ENCODE measurements at places on chromosomes 5 and 9.
A peak's percentile ranks its signal among the peaks of the same experiment; 100 is the strongest.

DNA sequence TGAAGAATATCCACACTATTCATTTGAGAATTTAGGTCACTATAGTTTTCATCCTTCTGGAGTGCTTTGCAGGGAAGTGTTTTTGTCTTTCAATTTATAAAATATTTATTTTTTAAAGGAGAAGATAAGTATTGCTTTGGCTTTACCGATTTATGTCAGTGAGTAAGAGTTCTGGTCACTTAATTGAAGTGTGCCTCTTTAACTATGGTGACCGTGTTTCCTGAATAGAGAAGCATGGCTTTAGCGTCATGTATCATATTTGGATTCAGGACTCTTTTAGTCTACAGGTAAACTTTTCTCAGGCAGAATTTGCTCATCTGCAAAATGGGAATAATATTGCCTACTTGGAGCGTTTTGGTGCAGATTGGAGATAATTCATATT is 902 bp downstream of the BDP1 start:
- no peak for DNase-seq

DNA sequence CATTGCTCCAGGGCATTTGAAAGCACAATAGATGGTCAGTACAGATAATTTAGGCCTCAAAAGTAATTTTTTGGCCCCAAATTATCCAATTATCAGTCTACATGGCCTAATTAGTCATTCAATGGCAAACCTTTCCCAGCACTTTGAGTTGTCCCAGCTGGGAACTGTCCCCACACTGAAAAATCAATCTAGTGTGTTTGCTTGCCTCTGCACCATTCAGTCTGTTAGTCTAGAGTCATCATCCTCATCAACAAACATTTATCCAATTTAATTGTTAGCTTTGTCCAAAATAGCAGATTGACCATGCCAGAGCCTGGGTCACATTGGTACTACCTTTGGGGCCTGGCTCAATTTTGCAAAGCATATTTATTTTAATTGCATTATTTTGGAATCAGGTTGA is 13.9 kb downstream of the NR4A3 start:
- DNase-seq = no peak

GRCh38 chr9:72891043-72891442 is 61.8 kb downstream of the ALDH1A1 start:
- DNase-seq = no peak

- no peak for DNase-seq
Observed at GRCh38 chr9:131034268-131034667, 25.3 kb downstream of the LAMC3 start.

DNA sequence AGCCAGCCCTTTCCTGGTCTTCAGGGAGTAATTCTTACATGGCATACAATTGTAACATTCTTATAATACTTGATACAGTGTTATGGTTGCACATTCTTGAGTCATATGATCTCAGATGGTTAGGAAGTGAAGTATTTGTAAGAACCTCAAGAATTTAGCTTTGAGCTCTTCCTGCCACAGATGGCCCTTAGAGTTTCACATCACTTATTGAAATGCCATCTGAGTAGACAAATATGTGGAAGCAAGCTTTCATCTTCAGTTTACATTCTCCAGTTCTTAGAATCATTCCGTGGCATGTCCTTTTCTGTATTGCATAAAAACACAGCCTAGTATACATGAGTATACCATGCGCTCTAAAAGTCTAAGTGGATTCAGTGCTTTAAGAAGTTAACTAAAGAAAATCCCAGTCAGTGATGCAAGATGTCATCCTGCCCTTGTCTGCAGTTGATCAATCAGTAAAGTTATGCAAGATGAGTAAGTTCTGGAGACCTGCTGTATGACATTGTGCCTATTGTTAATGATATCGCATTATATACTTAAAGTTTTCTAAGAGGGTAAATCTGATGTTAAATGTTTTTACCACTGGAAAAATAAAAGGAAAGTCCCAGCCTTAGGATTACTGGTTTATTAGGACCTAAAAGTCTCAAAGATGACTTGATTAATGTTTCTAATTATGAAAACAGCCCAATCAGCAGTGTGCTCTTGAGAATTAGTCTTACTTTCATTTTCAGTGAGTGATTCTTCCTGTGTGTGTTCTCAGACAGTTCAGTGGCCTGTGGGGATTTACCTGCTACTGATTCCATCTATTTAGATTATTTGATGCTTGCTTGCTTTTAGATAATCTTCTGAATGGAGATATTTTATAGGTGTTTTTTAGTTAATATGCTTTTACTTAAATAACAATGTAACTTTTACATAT is 29.4 kb downstream of the RHOBTB3 start:
- peak; percentile 15 for DNase-seq

DNA sequence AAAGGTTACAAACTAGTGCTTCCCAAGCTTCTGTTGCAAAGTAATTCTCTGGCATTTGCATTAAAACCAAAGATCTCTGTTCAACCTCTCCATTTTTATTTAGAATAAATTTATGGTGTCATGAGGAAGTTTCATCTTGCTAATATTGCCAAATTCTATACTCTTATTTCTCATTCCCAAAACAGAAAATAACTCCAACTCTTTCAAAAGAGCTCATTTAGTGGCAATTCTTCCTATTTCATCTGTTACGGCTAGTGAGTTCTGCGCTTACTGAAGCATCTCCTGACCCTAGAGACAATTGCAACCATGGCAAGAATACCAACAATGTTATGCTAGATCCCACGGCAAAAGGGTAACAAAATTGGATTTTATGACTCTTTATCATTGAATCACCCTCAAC is 97.0 kb downstream of the HINT1 start:
- no peak for DNase-seq

GRCh38 chr9:134416385-134417015 is 90.2 kb downstream of the RXRA start:
- no peak for DNase-seq

DNA sequence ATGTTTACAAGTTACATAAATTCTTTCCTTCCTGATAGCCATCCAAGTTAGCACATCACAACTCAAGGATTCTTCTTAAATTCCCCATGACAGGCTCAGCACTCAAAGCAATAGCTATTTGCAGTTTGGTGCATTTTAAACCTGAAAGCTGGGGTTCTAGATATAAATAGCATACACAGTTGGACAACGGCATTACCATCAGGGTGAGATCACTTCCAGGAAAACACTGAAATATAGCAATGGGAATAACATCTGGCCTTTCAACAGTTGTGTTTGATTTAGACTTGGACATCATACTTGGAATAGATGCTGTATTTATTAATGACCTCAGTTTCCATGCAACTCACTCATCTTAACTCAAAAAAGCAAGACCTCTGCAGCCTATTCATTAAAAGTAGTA is 24.7 kb upstream of the LECT2 start:
- no peak for DNase-seq

GRCh38 chr5:88870285-88870684 is 12.7 kb downstream of the MEF2C start:
- no peak for DNase-seq

DNA sequence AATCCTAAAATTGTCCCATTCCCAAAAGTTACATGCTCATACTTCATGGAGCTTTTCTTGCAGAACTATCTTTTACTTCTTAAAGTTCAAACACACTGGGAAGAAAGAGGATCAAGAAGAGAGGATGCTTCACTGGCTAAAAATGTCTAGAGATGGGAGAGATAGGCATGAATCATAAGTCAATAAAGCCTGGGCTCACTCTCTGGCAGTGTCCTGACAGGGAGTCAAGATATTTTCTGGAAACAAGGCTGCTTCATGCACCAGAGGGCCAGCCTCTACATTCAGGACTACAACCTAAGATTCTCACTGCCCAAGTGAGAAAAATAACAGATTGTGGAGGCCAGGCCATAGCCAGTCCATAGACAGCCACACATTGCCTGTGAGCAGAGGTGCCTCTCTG is 1358.4 kb downstream of the EFNA5 start:
- DNase-seq = no peak

GRCh38 chr9:12351293-12352044 is 341.7 kb upstream of the TYRP1 start:
- no peak for DNase-seq

- DNase-seq = no peak
Observed at GRCh38 chr9:16571127-16571802, 299.2 kb downstream of the BNC2 start.

- peak; percentile 76 for DNase-seq
Observed at GRCh38 chr5:132437604-132438266, 52.8 kb downstream of the IRF1 start.

- no peak for DNase-seq
Observed at GRCh38 chr9:127885508-127886281, 8.2 kb upstream of the AK1 start.

- DNase-seq = no peak
Observed at GRCh38 chr5:142544946-142545649, 140.8 kb downstream of the FGF1 start.

DNA sequence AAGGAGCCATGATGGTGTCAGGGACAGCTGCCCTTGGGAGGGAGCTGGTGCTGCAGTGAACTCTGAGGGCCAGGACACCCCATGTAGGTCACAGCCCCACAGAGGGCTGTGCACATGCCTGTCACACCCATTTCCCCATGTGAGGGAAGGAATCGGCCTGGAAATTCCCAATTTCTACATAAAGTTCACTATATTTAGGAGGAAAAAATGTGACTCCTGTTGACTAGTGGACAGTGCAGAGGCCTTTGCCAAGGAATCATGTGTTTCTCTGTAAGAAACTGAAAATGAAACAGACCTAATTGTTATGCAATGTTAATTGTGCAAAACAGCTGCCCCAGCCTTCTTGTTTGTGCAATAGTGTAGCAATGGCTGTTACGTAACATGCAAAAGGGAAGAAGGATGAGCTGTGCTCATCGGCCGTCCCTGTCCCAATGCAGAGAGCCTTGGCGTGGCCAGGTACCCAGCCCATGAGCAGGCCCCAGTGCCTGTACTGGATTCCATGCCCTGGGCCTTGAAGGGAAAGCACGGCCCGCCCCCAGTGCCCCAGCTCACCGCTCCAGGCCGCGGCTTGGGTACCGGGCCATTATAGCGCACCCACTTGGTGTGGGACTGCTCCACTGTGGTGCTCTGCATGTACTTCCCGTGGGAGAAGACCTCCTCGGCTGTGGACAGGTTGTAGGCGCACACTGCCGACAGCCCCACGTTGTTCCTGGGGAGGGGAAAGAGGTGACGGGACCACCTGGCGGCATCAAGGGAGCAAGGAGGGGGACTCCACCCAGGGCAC is 70.0 kb downstream of the SECISBP2 start:
- DNase-seq = no peak

DNA sequence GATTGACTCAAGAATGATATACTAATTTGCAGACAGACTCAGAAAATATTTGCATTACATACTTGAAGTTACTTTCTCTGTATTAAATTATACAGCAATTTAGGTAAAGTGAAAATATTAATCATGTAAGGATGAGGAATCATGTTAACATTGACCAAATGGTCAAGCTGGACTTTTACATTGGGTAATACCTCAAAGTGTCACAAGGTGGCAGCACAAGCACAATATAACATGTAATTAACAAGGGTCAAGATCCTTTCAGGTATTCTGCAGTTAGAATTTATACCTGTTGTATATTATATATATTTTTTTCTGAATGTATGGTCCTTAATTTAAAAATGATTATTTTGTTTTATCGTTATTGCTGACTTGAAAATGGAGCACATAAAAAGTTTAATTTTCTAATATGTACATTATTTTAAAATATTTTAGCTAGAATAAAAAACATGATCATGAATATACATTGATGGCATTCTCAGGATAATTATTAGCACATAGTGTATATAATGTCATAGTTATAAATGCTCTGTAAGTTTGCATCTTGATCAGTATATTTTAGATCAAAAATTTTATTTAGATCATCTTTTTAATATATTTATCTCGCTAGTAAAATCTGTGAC is 8.6 kb downstream of the HAPLN1 start:
- DNase-seq = peak; percentile 14

- DNase-seq = peak; percentile 4
Observed at GRCh38 chr5:132497488-132497997, 7.0 kb upstream of the IRF1 start.

Data from stimulated activated CD4-positive, alpha-beta T cell treated with anti-CD3 and anti-CD28 coated beads, Interleukin-15, amount 100 ng/mL, for 24 hours (primary cell).